ENCODE measurements at places on chromosomes 6 and 20.
A peak's percentile ranks its signal among the peaks of the same experiment; 100 is the strongest.

DNA sequence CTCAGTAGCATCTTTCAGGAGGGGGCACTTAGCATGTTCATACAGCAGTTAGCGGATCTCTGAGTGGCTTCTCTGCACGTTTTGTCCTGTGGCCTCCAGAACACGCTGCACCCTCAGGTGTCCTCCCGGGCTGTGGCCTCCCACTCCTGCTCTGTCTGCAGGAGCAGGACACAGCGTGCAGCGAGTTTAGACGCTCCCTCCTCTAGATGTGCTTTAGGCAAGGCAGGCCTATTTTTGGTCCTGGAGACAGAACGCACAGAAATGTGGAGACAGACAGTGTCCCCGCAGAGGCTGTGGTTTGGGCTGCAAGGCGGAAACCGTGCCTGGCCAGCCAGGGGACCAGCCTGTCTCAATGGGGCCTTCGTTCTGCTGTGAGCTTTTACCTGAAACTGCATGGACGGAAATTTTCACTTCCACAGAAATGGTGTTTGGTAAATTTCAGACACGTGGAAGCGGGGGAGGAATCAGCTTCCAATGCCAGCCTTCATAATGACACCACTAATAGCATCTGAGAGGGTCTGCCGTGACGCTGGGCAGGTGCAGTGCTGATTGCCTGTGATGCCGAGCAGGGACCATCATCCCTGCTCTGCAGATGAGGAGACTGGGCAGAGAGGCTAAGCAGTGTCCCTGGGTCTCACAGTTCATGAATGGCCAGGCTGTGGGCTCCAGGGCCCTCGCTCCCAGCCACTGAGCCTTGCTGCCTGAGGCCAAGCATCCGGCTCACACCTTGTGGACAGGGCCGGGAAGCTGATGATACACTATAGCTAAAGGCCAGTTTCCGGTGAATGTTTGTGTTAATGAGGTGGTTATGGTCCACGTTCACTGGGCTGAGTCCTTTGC, 120.9 kb downstream of the SYCP2 start:
- peak; percentile 22 for DNase-seq

- DNase-seq, result no peak
Measured at GRCh38 chr6:135693811-135694370, 157.6 kb upstream of the PDE7B start.

GRCh38 chr20:36320261-36320897, 14.2 kb downstream of the DLGAP4 start:
- DNase-seq, result no peak

- DNase-seq, result no peak
Measured at GRCh38 chr6:153484056-153484455, 353.0 kb upstream of the RGS17 start.

- DNase-seq, result no peak
Measured at GRCh38 chr6:133337308-133337707, 96.2 kb downstream of the EYA4 start.

DNA sequence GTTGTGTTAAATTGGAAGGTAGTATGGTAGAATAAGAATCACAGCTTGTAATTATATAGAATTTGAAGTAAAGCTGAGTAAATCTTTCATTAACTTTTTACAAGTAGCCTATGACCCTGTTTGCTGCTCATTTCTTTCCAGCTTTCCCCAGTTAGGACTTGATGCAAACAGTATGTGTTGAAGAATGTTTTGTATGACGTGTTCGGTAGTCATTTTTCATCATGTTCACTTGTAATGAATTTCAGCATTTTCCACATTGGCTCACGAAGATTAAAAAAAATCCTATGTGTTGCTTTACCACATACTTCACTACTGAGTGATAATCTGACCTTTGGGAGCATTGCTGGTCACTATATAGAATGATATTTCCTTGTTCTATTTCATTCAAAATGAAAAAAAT, 162.4 kb downstream of the CDKAL1 start:
- DNase-seq, result no peak

DNA sequence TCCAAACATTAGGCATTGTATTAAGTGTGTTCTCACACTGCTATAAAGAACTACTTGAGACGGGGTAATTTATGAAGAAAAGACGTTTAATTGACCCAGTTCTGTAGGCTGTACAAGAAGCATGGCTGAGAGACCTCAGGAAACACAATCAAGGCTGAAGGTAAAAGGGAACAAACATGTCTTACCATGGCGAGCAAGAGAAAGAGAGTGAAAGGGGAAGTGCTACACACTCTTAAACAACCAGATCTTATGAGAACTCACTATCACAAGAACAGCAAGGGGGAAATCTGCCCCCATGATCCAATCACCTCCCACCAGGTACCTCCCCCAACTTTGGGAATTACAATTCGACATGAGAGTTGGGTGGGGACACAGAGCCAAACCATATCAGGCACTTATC, 86.6 kb upstream of the TOP1 start:
- no peak for DNase-seq

Data from head of caudate nucleus (tissue), 42 donors.